Hepatocyte (in vitro differentiated cells): ENCODE measurements at places on chromosomes 11 and 22. TPM values are rescaled to one million over a fixed set of nuclear protein-coding genes. Genes with fewer than 3 reads are reported as not detected.

BDNF gene
- 8.8 and 9.0 TPM in 2 replicates for total RNA-seq

GAL3ST1 gene
- 11.4 and 13.0 TPM in 2 replicates for total RNA-seq

IL18 gene
- 9.4 and 10.3 TPM in 2 replicates for total RNA-seq

BTG4 gene
- total RNA-seq, result not detected in 2 replicates

GRCh38 chr11:6468712-6469495 lies 4.8 kb downstream of the TRIM3 start:
- H3K27me3 ChIP-seq, result no peaks in the 10 kb centered on the region
- peak; percentile 93 for DNase-seq
- H3K36me3 ChIP-seq, result no peaks in the 10 kb centered on the region
- peaks cover 22% of the 10 kb centered on the region for H3K4me1 ChIP-seq

DNA sequence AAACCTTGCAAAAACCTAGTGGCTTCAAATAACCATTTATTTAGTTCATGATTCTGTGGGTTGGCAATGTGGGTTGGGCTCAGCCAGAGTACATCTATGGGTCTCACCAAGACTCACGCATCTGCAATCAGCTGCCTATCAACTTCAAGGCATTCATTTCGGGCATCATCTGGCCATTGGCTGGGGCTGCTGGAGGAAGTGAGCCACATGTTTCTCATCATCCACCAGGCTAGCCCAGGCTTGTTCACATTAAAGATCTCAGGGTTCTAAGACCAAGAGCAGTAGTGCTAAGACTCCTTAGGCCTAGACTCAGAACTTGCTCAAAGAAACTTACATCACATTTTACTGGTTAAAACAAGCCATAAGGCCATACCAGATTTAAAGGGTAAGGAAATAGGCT lies 478.9 kb upstream of the ARHGAP42 start:
- H3K4me3 ChIP-seq, result no peak overlapping the region
- H3K36me3 ChIP-seq, result no peaks in the 10 kb centered on the region
- no peak for DNase-seq
- H3K27me3 ChIP-seq, result no peaks in the 10 kb centered on the region

DNA sequence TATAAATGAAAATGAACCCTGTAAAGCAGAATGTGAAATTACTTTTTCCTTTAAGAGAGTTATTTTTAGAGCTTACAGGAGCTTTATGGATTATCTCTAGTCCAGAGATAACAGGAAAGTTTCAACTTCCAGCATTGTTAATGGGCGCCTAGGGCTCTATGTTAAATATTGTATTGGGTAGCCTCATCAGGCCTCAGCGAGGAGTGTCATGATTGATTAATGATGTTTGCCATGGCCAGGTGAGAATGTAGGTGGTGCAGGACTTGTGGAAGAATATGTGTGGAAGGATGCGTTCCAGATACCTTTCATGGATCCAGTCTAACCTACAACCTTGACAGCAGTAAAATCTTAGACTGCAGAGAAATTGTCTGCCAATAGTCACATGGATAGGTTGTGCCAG lies 50.6 kb downstream of the ME3 start:
- peaks cover 6% of the 10 kb centered on the region for H3K4me1 ChIP-seq
- DNase-seq, result no peak
- no peak overlapping the region for H3K27ac ChIP-seq
- H3K36me3 ChIP-seq, result no peaks in the 10 kb centered on the region
- no peak overlapping the region for H3K4me3 ChIP-seq

DNA sequence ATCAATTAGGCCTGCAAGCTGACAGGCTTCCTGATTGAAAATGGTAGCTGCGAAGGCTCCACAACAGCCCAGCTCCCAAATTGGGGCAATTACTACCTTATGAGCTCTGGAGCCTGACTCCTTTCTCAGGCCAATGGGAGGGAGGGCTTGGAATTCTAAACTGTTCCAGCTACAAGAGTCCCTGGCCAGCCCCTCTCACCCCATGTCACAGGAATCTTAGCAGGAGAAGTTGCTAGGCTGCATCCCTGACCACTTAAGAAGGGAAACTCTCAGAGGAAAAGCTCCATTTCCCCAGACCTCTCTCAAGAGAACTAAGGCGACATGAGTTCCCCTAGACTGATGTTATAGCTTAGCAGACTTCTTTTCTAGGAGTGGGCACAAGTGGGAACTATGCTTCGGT lies 4.9 kb downstream of the LRP4 start:
- no peak for DNase-seq
- H3K27ac ChIP-seq, result no peak overlapping the region
- peaks cover 26% of the 10 kb centered on the region for H3K4me1 ChIP-seq
- H3K27me3 ChIP-seq, result no peaks in the 10 kb centered on the region
- no peaks in the 10 kb centered on the region for H3K36me3 ChIP-seq
- no peak overlapping the region for H3K4me3 ChIP-seq

DNA sequence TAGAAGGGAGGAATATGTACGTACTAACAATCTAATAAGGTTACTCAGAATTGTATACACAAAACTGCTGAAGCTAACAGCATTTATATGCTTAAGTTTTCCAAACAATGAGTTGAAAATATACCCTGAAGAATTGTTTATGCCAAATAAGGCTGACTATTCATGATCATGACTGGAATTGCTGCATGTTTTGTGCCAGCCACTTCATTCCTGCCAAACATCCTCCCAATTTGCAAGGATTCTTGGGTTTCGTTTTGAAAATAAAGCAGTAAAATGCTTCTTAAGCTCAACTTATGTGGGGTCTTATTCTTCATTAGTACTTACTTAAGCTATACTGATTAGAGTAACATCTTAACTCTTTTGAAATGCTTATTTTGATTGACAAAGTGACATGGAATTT lies 149.0 kb downstream of the SPON1 start:
- H3K36me3 ChIP-seq, result no peaks in the 10 kb centered on the region
- H3K4me1 ChIP-seq, result peaks cover 6% of the 10 kb centered on the region
- H3K27ac ChIP-seq, result no peak overlapping the region
- no peak overlapping the region for H3K4me3 ChIP-seq

GRCh38 chr22:42343531-42344081 lies 73.2 kb upstream of the TCF20 start:
- peak overlapping the region; percentile 46 for H3K27ac ChIP-seq
- DNase-seq, result peak; percentile 73
- H3K36me3 ChIP-seq, result no peaks in the 10 kb centered on the region
- peaks cover 22% of the 10 kb centered on the region for H3K4me1 ChIP-seq

DNA sequence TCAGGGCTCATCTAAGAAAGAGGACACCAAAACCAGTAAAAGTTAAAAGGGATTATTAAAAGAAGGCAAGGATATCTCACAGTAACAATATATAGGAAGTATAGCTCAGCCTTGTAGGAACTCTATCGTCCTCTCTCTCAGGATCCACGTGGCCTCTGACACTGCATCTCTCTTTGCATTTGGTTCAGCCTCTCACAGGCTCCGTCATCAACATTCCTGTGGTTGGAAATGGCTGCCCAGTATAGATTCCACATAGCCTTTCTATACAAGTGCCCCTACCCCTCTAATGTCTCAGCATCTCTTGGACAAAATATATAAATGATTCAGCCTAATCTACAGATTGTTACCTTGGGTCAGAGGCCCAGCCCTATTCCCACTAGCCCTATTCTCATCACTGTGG lies 101.3 kb upstream of the DBX1 start:
- no peaks in the 10 kb centered on the region for H3K36me3 ChIP-seq
- H3K4me1 ChIP-seq, result no peaks in the 10 kb centered on the region
- no peak overlapping the region for H3K4me3 ChIP-seq
- no peak overlapping the region for H3K27ac ChIP-seq
